Right cardiac atrium (tissue), 5 donors: ENCODE measurements at places on chromosomes 6 and 20. TPM values are rescaled to one million over a fixed set of nuclear protein-coding genes. Genes with fewer than 3 reads are reported as not detected.

GRM1 gene
- total RNA-seq: 0.29 TPM

HSPA12B gene
- total RNA-seq: 13.0 TPM

DNA sequence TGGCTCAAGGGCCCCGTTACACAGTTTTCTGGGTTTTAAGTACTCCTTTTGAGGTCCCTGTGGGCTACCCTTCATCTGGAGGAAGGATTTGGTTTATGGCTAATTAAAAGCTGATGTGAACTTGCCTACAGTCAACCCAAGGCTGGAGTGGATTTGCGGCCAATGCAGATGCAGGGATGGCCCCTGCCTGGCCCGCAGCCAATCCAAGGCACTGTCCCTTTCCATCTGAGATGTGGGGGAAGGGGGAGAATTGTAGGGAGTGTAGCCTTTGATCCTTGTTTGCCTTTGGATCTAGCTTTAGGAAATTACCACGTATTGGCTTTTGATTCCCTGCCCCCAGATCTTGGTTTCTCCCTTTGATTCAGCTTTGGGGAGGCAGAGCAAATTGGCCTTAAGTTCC is 128.0 kb upstream of the GGTLC1 start:
- no peak for DNase-seq

DNA sequence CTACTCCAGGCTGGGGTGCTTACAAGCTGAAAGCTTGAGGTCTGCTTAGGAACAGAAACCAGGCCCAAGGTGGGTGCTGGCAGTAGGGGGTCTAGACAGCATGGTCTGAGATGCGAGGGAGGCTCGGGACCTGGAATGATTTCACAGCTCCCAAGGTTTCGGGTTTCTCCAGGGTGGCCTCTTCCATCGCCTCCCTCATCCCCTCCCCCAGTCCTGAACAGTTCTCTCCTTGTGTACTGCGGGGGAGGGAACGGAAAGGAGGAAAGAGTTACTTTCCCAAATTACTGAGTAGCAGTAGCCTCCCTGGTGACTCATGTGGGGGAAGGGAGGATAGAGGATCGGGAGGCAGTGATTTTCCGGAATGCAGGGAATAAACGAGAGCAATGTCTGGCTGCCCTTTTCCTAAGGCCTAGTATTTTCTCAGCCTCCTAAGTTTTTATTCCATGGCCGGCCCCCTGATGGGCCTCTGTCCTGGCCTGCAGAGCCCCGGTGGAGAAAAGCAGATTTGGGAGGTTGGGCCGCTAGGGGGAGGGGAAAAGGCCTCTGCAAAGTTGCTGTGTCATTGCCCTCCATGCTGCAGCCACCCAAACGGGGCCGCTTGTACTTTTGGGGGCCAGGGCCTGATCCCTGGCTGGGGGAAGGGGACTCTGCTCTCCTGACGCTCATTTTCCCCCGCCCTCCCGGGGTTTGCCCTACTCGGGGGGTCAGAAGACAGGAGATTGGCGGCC is 1.5 kb downstream of the BRD2 start:
- DNase-seq: peak; percentile 91

GRCh38 chr6:140059947-140060346 is 685.5 kb upstream of the CITED2 start:
- no peak for DNase-seq

GRCh38 chr6:128400875-128401274 is 119.5 kb downstream of the PTPRK start:
- no peak for DNase-seq

CST2 gene
- total RNA-seq: not detected

- DNase-seq: no peak
Observed at GRCh38 chr20:43913291-43914025, 1.2 kb upstream of the TOX2 start.

DNA sequence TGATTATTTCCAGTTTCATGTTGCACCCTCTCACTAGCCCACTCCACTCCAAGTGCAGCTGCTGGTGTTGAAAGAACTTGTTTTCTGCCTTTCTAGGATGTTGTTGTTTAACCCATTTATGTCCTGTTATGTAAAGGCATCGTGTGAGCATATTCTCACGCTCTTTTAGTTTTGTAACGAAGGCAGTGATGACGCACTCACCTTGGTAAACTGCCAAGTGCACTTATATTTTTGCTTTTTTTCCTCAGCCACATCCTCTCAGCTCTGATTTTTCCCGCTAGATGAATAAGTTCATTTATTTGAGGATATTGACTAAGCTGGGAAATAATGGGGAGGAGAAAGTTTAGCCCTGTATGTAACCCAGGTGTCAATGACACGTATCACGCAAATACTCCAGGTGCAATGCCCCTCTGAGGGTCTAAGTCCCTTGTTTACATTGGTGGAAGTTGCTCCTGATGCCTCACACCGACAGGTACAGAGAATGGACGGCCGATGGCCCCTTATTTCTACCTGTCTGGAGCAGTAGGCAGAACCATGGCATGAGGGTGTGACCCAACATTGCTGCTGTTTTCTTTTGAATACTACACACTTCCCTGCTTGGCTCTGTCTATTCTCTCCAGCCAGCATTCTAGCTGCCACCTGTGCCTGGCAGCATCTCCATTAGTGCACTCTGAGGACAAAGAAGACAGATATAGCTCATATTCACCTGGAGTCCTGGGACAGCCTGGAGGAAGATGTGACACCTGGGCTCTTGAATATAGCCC is 132.7 kb upstream of the SLC24A3 start:
- DNase-seq: no peak

SRMS gene
- not detected for total RNA-seq

DNA sequence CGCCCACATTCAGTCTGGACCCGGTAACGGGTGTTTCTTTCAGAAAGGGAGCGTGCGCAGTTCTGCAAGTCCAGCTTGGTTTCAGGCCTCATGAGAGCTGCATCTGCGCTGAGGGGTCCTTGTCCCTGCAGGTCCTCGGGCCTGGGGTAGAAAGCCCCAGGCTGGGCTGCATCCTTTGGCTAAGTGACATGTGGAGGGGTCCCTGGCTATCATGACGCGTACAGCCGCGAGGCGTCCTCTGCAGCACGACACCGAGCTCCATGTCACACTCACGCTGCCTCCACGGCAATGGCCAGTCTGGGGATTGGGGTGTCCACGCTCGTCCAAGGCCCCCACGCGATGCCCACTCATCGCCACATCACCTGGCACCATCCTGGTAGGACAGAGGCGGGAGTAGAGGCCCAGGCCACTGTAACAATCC is 1.7 kb upstream of the KIF25 start:
- DNase-seq: no peak

- DNase-seq: no peak
Observed at GRCh38 chr6:46284475-46284874, 113.7 kb upstream of the ENPP5 start.

- no peak for DNase-seq
Observed at GRCh38 chr6:70667256-70667710, 400 bp upstream of the SMAP1 start.

ZNF76 gene
- total RNA-seq: 28.6 TPM

CGA gene
- 0.50 TPM for total RNA-seq

GRCh38 chr6:37340639-37340943 is 13.2 kb upstream of the RNF8 start:
- DNase-seq: no peak

DNA sequence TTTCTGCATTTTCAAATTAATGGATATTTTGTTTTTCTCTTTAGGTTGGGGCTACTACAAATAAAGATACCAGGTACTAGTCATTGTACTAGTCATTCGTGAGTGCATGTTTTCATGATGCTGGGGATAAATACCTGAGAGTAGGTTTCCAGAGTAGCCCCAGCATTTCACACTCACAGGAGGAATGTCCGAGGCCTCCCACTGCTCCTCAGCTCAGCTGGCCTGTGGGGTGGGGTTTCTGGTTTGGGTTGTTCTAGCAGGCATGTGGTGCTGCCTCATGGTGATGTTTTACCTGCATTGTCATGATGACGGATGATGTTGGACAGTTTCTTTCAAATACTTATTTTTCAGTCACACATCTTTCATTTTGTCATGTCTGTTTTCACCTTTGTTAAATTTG is 144.5 kb downstream of the SMOC2 start:
- no peak for DNase-seq

GRCh38 chr6:124076336-124077048 is 272.8 kb downstream of the NKAIN2 start:
- no peak for DNase-seq

- peak; percentile 72 for DNase-seq
Observed at GRCh38 chr20:48791666-48792071, 36.1 kb downstream of the PREX1 start.

EPHA7 gene
- 12.3 TPM for total RNA-seq

SNAP25 gene
- total RNA-seq: 9.0 TPM

GRCh38 chr6:149501201-149501600 is 16.4 kb upstream of the ZC3H12D start:
- DNase-seq: no peak

- peak; percentile 24 for DNase-seq
Observed at GRCh38 chr20:25207960-25208534, 12.5 kb downstream of the ENTPD6 start.

SGK1 gene
- total RNA-seq: 55.3 TPM

DNA sequence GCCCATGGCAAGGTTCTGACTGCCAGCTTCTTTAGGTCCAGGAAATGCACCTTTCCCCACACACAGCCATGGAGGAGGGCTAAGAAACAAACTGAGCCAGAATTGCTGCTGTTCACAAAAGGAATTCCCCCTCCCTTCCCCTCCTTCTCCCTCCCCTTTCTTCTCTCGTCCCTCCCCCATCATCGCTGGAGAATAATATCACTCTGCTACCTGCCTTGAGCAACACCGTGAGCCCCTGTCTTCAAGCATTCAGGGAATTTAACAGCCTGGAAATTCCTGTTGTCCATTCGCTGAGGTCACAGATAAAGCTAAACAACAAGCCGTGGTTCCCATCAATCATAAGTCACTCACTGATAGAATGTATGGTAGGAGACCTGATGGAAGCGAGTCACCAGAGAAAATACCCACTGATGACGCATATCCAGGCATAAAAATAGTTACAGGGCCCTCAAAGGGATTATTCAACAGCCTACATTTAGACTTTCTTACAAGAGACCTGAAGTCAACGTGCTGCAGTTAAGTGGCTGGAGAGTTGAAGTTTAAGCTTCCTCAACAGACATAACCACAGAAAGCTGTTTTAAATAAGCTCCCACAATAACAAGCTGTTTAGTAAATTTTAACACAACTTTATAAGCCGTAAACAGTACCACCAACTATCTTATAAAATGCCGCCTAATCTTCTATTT is 59.7 kb downstream of the HIVEP2 start:
- DNase-seq: no peak

DNA sequence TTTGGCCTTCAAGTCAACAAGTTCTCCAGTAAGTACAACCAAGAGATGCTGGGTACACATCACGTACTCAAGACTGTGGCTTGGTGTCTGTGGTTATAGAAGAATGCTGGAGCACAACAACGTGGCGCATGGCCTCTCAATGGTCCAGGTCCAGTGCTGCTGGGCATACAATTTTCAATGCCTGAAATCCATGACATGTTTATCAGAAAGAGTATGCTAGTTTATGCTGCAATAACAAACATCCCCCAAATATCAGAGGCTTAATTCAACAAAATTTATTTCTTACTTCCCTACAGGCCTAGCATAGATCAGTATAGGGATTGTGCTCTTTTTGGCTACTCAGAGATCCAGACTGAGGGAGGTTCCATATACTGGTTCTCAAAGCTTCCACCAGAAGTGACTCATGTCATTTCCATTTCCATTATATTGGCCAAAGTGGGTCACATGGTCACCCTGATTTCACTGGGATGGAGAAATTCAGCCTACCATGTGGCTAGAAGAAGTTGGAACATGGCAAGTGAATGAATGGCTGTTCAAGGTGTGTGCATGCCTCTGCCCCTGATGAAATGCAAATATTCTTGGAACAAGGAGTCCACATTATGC is 33.3 kb upstream of the KIF16B start:
- no peak for DNase-seq

DNA sequence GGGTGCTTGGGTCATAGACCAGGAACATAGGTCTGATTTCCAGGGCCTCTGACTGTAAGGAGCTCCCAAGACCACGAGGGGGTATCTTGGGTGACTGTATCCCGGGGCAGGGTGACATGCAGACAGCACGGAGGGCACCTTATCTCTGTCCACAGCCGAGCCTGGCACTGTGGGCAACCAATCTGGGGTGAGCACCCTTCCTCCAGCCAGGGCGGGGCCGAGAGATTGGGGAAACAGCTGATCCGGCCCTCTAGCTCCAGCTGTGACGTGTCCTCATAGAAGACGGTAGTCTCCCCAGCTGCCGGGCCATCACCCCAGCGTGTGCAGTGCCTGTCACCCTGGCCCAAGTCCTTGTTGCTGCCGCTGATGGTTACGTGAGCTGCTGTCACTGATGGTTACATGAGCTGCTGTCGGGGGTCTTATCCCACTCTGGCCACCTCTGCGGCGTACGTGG is 139.6 kb upstream of the RNF24 start:
- peak; percentile 71 for DNase-seq

DNA sequence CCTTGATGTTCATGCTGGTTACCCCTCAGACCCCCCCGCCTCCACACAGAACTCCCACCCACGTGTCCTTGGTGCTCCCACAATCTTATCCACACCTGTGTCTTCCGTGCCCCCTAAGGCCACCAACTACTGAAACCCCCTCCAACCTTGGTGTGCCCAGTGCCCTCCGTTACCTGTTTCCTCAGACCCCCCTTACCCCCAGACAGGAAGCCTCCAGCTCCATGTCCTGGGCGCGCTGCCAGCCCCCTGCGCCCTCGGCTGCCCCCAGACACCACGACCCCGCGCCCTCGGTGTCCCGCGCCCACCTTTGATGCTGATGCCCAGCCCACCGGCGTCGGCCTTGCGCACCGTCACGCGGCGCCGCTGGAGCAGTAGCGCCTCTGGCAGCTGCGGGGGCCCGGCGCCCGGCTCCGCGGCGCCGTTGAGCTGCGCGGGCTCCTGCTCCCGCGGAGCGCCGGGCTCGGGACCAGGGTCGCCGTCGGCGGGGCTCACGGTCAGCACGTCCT is 504 bp downstream of the SNTA1 start:
- peak; percentile 85 for DNase-seq

GRCh38 chr6:21494505-21494904 is 99.0 kb upstream of the SOX4 start:
- DNase-seq: no peak

DNA sequence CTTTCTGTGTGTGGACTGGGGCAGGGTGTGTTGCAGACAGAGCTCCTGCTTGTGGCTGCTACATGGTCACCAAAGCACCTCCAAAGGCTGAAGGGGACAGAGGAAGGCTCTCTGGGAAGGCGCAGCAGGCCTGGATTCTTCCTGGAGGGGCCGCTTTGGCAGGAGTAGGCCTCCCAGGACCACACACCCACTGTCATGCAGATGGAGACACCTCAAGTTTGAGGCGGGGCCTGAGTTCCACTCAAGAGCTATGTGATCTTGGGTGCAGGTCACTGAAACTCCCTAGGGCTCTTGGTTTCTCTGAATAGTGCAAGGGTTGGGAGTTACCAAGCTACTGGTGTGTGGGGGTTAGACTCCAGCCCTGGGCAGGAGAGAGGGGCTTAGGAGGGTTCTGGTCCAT is 27.9 kb downstream of the EFCAB8 start:
- no peak for DNase-seq
